ENCODE measurements at places on chromosomes 1 and 21. TPM values are rescaled to one million over a fixed set of nuclear protein-coding genes. Genes with fewer than 3 reads are reported as not detected.
A peak's percentile ranks its signal among the peaks of the same experiment; 100 is the strongest.

SPATA46 gene
- total RNA-seq, result not detected

AMY1A gene
- total RNA-seq, result not detected

C1QTNF12 gene
- total RNA-seq, result 2.7 TPM

GRCh38 chr1:207194197-207194596, 90.2 kb downstream of the C4BPA start:
- no peak overlapping the region for H3K27ac ChIP-seq
- H3K4me1 ChIP-seq, result no peaks in the 10 kb centered on the region
- H3K36me3 ChIP-seq, result no peaks in the 10 kb centered on the region
- no peaks in the 10 kb centered on the region for H3K27me3 ChIP-seq
- no peak overlapping the region for H3K4me3 ChIP-seq

DNA sequence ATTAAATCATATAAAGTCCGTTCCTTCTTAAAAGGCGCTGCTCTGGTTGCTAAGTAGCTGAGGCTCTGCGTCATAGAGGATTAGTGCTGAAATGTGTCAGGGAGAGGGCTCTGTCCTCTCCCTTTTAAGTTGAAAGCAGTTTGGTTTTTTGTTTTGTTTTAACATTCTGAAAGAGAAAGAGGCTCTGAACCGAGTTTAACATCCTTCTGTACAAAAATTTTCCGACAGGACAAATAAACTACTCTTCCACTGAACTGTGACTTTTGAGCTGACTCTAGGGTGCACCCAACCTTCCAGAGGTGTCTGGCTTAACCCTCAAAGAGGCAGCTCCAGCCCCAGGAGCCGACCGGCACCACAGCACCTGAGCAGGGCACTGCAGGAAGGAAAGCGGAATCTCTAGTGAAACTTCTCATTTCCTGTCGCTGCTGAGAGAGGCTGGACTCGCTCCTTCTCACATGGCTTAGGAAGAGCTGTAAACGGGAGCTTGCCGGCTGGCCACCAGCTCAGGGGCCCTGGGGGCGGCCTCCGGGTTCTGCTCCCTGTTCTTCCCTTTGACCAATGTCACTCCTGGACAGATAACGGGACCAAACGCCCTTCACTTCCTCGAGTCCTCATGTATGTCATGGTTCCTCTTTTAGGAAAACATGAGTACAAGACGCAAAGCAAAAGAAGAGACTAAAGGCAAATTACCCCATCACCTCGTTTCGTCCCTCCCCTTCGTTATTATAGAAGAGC, 1.2 kb downstream of the VAV3 start:
- H3K36me3 ChIP-seq, result no peaks in the 10 kb centered on the region
- peaks cover 8% of the 10 kb centered on the region for H3K27me3 ChIP-seq
- peak overlapping the region; percentile 54 for H3K4me3 ChIP-seq
- no peak for DNase-seq

DNA sequence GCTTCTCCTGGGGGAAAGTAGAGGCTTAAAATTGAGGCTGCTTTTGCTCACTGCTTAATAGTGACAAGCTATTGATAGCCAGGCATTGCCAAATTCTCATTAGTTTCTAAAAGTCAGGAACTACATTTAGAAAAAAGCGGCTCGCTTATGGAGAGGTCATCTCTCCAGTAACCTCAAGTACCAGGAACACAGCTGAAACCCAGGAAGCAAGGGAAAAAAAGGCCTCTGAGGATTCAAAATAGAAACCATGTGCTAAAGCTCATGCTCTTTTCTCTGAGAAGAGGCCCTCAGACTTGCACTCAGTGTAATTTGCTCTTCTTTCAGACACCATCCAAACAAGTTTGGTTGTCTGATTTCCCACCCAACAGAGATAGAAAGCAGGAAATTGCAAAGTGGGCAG, 261.4 kb upstream of the USP25 start:
- H3K4me3 ChIP-seq, result no peak overlapping the region
- H3K36me3 ChIP-seq, result no peaks in the 10 kb centered on the region
- no peaks in the 10 kb centered on the region for H3K4me1 ChIP-seq

DNA sequence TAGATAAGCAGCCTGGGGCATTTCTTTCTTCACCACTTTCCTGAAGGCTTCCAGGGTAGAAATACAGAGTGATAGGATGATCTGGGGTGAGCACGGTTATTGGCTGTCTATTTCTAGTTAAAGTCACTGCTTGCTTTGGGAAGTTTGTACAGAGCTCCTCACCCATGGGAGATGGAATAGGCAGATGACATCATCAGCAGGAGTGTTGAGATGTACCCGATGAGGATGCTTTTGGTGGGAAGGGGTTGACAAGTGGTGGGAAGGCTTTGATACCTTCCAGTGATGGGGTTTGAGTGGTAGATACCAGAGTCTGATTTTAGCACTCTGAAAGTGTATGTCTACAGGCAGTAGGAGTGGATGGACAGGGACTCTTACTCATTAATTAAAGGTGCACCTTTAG, 112.6 kb downstream of the BRINP2 start:
- H3K4me1 ChIP-seq, result peaks cover 5% of the 10 kb centered on the region
- no peaks in the 10 kb centered on the region for H3K27me3 ChIP-seq
- DNase-seq, result no peak
- no peak overlapping the region for H3K4me3 ChIP-seq
- no peak overlapping the region for H3K27ac ChIP-seq

Measured in spinal cord (tissue), 10 donors.